ENCODE measurements at places on chromosomes 4 and X.

DNA sequence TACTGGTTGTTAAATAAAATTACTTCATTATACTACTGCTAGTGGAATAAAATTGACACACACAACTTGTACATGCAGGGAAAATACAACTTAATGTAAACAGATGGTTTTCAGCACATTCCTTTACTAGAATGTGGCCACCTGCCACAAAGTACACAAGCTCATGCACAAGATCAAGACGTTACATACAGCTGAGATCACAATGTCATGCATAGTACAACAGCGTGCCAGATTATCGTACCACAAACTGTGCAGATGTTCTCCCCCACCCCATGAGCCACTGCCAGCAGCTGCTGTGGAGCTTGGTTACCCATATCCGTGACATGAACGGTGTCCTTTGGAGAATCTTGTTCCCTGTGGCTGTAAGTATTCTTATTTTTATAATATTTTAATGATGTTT, 27.7 kb downstream of the FBXO8 start:
- peak; percentile 45 for DNase-seq

- DNase-seq, result no peak
These were observed 755.8 kb downstream of the RPA4 start for GRCh38 chrX:97639526-97639925.

DNA sequence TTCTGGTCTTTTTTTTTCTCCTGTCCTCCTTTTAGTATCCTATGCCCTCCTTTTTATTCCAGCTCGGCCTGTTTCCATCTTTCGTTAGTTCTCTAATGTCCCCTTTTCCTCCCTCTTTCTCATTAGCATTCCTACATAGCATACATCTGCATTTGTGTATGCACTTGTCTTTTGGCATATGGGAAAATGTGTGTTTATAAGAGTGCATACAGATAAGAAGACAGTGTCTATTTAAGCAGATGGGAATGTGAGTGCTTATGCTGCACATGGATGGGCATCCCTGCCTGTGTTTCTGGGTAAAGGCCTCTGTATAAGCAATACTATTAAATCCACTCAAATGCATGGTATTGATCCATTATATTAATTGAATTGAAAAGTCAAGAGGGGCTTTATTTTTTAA, 7.5 kb upstream of the GABRA2 start:
- DNase-seq, result no peak

DNA sequence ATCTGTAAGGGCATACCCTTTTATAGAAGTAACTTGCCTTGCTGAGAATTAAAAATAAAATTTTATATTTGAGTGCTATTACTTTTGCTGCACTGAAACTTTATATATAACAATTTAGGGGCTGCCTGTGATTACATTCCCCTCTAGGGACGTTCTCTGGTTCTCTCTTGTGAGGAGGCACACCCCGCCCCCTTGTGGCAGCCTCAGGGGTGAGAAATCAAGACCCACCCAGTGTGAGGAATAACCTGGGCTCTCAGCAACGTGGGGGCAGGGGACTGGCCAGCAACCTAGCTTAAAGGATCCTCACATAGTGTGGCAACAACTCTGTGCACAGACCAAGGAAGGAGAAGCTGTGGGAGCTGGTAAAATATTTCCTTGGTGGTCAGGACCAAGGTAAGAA, 43.7 kb downstream of the MAGEA9 start:
- DNase-seq, result peak; percentile 29

DNA sequence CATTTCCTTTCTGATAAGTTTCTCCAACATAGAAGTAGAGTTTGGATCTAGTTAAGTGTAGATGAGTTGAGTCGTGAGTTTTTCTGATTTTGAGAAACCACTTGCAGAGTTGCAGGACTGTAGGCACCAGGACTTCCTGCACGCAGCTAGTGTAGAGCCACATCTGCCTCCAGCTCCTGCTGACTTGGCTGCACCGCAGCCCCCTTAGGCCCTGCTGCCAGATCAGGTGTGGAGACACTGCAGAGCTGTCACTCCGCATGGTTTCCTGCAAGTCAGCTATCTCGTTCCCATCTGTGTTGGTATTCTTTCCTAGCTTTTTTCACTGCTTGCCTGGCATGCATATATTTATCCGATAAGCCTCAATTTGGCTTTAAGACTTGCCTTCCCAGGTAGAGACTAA, 48.9 kb downstream of the PCDH7 start:
- no peak for DNase-seq

GRCh38 chr4:174193438-174194374, 89.8 kb downstream of the FBXO8 start:
- DNase-seq, result no peak

GRCh38 chr4:120685756-120686278, 236.7 kb downstream of the PRDM5 start:
- DNase-seq, result no peak

DNA sequence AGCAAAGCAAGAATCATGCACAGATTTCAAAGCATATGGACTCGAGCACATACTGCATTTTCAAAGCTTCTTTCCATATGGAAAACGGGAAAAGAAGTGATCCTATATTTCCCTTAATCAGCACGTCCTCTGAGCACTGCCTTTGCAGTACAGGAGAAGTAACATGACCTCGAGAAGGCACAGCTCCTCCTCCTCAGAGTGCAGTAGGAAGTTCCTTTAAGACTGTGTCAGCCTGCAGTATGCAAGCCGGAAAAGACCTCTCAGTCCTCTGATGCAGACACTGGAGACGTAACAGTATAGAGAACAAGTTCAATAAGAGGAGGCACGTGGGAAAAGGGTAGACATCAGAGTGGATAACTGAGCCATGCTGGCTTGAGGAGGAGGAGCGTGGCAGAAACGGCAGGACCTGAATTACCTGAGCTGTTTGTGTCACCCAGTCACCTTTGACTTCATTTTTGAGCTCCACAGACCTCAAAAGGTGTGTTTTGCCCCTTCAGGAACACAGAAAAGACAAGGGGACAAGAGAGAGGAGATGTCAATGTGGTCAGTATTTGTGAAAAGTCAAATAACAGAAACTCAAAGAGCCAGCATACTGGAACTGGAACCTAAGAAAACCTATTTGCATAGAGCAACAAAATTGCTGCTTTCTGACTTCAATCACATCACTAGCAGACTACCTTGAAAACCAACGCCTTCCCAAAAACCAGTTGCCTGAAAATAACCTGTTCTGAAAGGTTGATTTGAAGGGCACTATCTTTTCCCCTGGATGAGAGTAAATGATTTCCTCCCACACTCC, 20.8 kb downstream of the IRF2 start:
- peak; percentile 21 for DNase-seq

- no peak for DNase-seq
These were observed 13.0 kb downstream of the UCHL1 start for GRCh38 chr4:41269682-41270081.

DNA sequence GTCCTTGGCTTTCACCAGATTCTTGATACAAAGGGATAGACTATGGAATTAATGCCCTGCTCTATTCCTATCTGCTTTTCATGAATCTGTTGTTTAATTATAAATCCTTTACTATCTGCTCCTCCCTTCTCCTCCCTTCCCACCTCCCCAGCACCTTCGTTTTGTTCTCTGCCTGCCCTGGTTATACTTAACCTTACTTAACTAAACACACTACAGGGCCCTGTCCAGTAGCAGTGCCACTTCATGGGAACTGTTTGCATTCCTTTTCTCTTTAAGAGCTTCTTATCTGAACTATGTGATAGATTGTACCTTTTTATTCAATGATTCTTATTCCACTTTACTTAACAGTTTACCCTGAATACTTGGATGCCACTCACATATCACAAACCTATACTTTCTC, 830 bp downstream of the HOPX start:
- DNase-seq, result no peak

DNA sequence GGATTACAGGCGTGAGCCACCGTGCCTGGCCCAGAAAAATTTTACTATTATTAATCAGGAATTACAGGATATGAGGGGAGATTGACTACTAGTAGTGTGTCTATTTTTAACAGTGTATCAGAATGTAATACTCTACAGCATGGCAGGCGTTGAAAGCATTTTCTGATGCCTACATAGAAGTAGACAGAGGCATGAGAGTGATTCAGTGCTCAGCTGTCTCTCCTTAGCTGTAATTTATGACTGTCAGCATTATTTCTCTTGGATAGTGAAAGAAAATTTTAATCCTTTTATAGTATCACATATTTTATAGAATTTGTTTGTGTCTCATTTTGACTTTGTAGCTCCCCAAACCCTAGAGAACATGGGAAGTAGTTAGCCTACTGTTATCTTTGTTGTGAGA, 20.7 kb downstream of the ARHGAP24 start:
- DNase-seq, result no peak

GRCh38 chr4:145230726-145231125, 50.3 kb upstream of the OTUD4 start:
- no peak for DNase-seq

DNA sequence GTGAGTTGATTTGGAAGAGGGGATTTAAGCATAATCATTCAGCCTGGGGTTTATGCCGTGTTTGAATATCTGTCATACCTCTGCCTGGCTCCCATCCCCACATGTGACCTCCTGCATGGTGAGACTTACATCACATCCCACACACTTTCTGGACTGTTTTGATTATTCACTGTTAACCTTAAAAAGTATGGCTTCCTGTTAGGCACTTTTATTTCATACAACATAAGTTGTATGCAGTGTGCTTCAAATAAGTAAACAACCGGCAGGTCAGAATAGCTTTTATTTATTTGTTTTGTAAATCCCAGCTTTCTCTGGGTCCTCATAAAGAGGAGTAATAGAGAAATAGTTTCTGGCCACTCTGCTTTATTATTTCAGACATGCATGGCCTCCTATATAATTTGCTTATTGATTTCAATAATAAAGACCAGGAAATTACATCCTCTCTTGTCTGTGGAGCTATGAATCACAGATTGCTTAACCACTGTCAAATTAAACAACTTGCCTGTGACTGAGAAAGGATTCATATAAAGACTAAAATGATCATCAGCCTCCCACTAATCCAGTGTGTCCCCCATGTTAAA, 376.8 kb upstream of the ZFP42 start:
- no peak for DNase-seq

DNA sequence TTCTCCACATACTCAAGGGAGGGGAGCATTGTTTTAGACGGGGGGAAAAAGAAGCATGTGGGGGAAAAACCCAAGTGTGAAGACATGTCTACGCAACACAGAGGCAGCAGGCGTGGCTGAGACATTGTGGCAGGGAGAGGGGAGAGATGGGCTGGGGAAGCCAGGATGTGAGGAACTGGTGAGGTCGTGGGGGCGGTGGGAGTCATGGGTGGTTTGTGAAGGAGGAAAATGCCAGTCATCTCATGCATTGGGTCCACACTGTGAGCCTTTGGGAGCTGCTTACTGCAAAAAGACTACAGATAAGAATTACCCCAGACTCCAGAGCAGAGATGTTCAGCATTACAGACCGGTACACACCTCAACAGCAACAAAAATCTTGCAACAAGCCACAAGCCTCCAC, 2.1 kb downstream of the JAKMIP1 start:
- no peak for DNase-seq

DNA sequence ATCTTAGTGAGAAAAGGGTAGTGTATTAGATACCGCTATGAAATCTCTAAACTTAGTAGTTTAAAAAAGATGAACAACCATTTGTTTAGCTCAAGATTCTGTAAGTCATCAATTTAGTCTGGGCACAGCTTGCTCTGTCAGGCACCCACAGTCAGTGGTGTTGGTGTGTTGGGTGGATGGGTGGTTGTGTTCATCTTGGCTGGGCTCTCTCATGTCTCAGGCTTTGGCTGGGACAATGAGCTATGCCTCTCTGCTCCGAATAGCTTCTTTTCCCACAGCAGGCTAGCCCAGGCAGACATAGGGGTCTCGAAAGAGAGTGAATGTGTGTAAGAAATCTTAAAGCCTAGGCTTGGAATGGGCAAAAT, 127.0 kb upstream of the GATB start:
- DNase-seq, result no peak

- no peak for DNase-seq
These were observed 1693.1 kb upstream of the TENM3 start for GRCh38 chr4:180550106-180550505.

- no peak for DNase-seq
These were observed 338.8 kb downstream of the BCOR start for GRCh38 chrX:39758791-39759525.

GRCh38 chr4:81509191-81509590, 37.5 kb upstream of the RASGEF1B start:
- no peak for DNase-seq

DNA sequence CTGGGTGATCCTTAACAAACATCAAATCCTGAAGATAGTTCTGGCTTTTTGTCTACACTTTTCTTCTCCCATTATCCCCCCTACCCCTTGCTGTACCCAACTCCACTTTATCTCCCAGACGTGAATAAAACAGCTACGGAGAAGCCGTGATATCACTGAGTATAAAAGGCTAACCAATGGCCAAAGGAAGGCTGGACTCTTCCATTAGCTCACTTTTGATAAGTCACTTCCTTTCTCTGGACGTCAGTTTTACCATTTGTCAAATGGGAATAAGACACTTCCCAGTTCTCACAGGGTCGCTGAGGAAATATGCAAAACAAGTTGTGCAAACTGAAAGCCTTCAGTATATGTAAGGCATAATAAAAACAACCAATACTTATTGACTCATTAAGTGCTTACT, 38.6 kb upstream of the EDA2R start:
- DNase-seq, result no peak

GRCh38 chrX:31500921-31501320, 429.1 kb upstream of the FTHL17 start:
- no peak for DNase-seq

Data from hematopoietic multipotent progenitor cell treated with erythropoietin and hydrocortisone succinate and interleukin-3 and kit ligand, for 8 days (in vitro differentiated cells).